Dorsolateral prefrontal cortex (tissue), 122 donors: ENCODE measurements at places on chromosomes 7 and 10.

GRCh38 chr10:4278186-4278585 is 493.2 kb upstream of the KLF6 start:
- DNase-seq = no peak

- no peak for DNase-seq
Measured at GRCh38 chr10:13152296-13152695, 9.1 kb upstream of the MCM10 start.

- DNase-seq = no peak
Measured at GRCh38 chr10:96838529-96838928, 6.4 kb downstream of the LCOR start.

DNA sequence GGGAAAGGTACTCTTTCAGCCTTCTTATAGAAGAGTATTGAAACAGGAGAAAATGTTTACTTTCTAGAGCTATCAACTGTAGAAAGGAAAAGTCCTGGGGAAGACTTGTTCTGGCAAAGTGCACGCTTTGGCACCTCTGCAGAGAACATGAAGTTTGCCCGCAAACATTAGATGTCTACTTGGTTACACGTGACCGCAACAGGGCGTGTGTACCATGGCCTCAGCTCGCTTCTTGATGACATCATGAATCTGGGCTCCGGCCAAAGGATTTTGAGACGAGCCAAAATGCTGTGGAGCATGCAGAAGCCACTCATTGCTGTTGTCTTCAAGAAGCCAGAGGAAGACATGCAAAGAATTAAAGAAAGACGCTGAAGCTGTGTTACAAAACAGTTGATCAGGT is 8.6 kb upstream of the TAS2R60 start:
- DNase-seq = no peak
